ENCODE measurements at places on chromosomes 4 and X.

GRCh38 chrX:41369152-41369551 lies 35.2 kb downstream of the DDX3X start:
- no peak for DNase-seq

DNA sequence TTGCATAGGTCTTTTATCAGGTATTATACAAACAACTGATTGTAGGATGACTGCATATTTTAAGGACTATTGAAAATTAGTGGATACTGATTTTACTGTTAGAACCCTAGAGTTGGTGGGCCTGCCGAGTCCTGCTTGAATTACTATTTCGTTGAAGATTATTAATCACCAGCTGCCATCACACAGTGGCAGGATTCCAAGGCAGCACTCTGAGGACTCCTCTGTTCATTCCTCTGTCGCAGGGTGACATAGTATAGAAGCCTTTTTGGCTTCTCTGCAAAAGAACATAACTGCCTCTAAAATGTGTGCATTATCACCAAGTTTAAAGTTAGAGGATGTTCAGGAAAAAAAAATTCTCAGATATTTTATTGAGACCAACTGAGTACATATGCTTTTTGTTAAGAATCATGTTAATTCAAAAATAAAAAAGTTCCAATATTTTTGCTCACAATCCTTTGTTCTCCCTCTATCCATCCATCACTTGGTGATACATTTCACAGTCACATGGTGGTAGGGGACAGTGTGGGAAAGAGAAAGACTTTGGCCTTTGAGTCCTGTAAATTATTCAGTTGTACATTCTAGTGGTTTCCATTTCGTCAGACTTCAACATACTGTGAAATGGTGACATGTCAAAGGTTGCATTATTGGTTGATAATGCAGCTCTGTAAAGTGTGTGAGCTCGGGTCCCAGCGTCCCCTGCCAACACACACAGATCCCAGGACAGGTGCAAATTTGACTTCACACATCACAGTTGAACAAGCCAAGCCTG lies 332.5 kb downstream of the GRID2 start:
- no peak for DNase-seq

- no peak for DNase-seq
Observed at GRCh38 chr4:123359449-123360315, 36.9 kb upstream of the SPRY1 start.

DNA sequence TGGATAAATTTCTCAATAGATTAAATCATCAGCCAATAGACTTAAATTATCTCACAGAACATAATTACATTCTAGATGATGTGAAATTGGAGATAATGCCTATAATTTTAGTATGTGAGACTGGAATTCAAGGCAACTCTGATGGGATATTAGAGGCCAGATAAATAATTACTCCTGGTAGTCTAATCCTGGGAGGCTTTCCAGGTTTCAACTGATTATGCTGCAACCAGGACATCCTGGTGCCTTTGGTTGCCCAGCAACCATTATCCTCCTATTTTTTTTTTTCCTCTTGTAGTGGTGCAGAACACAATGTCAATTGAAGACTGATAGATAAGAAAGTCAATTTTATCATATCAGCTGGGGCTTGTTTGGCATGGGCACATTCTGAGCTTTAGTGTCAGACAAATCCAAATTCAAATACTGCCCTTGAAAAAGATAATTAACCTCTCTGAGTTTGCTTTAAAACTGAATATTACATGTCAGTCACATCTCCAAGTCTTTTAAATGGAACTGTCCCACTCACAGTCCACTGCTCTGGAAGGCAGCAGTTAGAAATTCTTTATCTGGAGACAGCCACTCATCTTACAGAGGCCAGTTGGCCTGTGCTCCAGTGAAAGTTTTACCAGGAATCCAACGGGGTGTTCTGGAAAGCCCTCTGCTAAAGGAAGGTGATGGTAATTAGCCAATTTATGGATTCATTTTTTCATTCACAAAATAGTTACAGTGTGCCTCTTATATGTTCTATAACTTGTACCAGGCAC lies 95.3 kb upstream of the GUCY1A1 start:
- DNase-seq: no peak

DNA sequence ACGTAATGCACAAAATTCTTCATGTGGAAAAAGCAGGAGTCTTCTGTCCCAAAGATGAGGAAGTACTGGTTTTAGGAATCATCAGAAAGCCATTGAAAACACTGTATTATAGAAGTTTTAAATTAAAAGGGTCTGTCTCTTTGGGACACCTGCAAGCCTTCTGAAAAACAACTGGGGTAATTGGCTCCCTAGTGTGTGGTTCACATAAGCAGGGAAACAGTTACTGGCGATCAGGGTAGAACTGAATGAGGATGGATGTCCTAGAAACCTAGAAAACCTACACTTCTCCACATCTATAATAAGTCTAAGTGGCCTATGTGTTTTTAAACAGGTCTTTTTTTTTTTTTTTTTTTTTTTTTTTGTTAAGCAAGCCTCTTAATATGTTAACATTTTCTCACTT lies 945.5 kb upstream of the PCDH10 start:
- no peak for DNase-seq

GRCh38 chr4:87734936-87735335 lies 64.4 kb upstream of the IBSP start:
- DNase-seq: no peak

DNA sequence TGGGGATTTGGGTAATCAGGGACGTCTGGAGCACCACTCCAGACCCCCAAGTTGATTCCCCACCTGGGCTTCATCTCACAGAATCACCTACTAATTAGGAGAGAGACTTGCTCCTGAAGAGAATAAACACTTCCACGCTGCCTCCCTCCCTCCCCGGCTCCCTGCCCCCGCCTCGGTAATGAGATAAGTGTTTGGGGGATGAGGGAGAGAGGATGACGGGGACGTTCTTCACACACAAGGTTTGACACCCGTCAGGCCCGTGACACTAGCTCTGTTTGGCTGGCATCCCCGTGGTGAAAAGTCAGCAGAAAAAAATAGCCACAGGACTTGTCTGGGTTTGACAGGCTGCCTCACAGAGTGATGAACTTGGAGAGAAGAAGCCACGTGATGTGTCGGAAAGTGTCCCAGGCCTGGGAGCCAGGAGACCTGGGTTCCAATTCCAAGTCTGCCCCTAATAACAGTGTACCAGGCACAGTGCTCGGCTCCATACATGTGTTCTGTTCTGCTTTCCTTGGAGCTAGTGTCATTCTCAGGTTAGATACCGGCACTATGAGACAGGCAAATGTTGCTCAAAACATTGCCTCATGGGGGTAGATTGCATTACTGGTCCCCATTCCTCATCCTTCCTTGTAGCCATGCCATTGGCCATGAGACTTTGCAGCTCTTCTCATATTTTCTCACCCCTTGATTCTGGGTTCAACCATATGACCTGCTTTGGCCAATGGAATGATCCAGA lies 578.0 kb downstream of the BCOR start:
- no peak for DNase-seq

DNA sequence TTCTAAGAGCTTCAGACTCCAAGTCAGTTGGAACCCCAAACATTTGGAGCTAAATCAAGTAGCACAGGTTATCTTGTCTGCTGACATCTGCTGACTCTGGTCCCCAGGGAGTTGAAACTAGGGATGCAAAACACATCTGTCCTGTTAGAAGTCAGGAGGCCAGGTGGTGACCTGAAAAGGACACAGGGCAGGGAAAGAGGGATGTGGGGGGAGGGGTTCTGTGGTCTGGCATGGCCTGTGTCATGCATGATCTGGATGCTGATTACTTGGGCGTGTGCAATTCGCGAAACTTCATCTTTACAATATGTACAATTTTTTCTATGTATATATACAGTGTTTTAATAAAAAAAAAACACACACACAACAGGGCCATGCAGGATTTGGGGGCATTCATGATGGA lies 55.3 kb downstream of the FHDC1 start:
- DNase-seq: no peak

DNA sequence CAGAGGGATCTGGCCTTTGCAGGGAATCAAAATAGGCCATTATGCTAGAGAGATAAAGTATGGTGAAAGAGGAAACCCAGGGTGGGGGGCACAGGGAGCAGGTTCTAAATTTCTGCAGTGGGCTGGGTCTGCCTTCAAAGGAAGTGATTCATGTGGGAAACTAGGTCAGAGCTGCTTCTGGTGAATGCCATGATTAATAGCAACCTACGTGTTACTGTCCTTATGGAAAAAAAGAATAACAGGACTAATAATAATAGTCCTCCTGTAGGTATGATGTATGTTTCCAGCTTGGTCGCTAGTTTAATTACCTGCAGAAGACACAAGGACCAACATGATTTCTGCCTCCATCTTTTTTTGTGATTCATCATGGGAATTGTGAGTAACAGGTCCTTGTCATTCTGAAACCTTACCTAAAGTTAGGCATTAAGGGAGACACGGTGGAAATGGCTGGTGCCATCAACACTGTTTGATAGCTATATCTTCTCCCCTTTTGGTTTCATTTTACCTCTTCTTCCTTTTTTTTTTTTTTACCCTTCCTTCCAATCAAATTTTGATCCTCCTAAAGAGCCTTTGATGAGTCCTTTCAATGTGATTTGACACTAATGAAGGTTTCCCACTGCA lies 180.4 kb downstream of the CPEB2 start:
- DNase-seq: peak; percentile 26

- no peak for DNase-seq
Observed at GRCh38 chr4:47837908-47838294, at the start of gene CORIN. Gene CORIN (minus strand): TSS chr4:47838067. CDS start chr4:47837949, 118 bp downstream.

DNA sequence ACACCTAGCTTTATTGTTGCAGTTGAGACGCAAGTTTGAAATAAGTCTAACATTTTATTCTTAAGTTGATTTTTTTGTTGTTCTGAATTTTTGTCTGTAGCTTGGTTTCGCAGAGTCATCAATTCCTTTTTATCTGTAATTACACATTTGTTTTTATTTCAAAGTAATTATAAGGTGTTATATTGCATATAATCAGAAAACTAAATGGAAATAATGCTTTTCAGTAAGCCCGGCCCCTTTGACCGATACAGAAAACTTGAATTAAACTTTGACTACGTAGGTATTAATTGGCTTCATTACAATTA lies 2.1 kb downstream of the KDM6A start:
- no peak for DNase-seq

DNA sequence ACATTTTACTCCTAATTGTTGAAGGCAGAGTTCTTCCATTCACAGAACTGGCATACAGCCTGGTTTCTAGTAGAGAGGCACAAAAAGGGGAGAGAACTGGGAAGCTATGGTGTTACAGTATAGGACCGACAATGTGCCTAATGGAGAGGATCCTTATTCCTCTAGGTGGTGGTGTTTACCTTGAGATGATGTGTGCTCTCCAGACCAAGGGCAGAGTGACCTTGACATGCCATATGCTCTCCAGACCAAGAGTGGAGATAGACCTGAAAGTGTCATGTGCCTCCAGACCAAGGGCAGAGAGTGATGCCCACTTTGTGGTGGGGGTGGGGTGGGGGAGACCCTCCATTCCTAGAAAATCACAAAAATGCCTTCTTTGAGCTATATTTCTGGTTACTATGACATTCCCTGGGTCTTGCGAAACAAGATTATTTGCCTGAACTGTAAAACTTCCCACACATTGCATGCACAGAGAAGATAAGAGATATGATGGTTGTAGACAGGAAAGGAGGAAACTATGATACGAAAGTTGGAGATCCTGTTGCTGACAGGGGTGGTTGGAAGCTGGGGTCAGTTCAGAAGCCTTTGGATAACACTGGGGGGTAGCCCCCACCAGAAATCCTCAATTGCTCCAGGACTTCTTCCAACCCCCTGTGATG lies 119.7 kb downstream of the TEX13C start:
- peak; percentile 3 for DNase-seq

DNA sequence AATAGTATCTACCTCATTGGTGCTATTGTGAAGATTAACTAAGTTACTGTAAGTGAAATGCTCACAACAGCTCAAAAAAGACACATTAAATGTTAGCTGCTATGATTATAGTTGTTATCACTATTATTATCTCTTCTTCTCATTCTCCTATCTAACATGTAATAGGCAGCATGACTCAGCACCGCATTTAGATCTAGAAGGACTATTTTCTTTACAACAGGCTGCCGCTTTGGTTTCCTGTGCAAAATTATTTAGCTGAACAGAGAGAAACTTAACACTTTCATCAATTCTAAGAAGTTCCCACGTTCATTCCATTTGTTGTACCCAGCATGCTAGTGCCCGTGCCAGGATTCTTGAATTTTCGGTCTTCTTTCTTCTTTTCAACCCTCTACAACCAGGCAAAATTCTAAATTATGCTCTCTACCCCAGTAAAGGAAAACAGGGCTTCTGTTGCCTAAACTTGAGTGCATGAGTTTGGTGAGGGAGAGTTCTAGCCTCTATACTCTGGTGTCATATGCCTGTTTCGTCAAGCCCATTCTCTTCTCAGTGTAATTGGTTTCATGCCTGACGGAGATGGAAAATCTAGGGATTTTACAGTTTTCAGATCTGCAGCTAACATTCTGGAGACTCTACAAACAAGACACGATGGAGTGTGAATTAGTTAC lies 378.9 kb downstream of the PPP1R2C start:
- DNase-seq: no peak

- DNase-seq: no peak
Observed at GRCh38 chr4:81963763-81964020, 410.1 kb downstream of the HNRNPD start.

GRCh38 chr4:140858897-140859296 lies 102.7 kb upstream of the TBC1D9 start:
- no peak for DNase-seq

DNA sequence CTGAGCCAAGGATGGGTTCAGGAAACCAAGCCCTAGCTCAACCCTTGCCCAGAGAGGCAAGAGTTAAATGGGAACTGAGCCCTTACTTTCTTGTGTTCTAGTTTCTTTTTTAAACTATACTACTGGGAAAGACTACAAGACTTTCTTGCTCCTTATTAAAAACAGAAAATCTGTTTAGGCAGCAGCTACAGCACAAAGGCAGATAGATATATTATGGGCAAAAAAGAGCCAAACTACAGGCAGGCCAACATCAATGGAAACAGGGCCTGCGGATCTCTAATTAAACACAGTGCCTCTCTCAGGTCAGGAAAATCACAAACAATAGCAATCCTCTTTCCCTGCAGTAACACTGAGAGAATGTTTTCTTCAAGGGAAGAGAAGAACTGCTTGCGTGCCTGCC lies 226.0 kb downstream of the LDB2 start:
- no peak for DNase-seq

- DNase-seq: peak; percentile 67
Observed at GRCh38 chr4:55216863-55217635, 91.7 kb upstream of the KDR start.

DNA sequence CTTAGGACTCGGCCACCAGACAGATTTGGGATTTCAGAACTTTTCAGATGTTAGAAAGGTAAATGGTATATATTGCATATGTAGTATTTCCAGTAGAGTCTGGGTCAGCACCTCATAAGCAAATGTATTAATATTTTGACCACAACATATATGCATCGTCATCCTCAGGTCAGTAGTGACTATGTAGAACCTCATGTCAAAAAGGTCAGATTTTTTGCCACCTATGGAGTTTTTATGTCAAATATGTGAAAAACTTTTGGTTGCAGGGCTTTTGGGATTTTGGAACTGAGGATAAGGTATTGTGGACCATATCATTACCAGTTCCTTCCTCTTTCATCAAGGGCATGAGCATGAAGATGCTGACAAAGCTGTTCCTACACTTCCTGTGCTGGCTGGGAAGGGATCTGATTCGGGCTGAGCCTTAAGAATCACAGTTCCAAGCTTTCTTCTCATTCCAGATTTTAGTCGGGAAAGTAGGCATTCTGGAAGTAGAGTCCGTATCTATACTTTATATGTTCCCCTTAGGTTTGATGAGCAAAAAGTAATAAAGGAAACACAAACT lies 183.0 kb upstream of the PGRMC2 start:
- DNase-seq: no peak

Measured in fibroblast of skin of right biceps (primary cell).